Airway epithelial cell (primary cell): ENCODE measurements at places on chromosomes 16 and 17. TPM values are rescaled to one million over a fixed set of nuclear protein-coding genes. Genes with fewer than 3 reads are reported as not detected.

The KRT15 gene
- total RNA-seq: 292 and 317 TPM in 2 replicates

The PPP1R27 gene
- total RNA-seq: not detected in 2 replicates

The C16orf87 gene
- total RNA-seq: 11.1 and 13.1 TPM in 2 replicates

The TBC1D24 gene
- total RNA-seq: 5.8 and 6.2 TPM in 2 replicates

The IRX3 gene
- 11.8 and 13.1 TPM in 2 replicates for total RNA-seq

The SGCA gene
- 0.21 TPM in 1 of 2 replicates, not detected in the other for total RNA-seq

The CDRT4 gene
- 3.2 and 5.9 TPM in 2 replicates for total RNA-seq

The SCNN1B gene
- 2.7 and 4.8 TPM in 2 replicates for total RNA-seq

The PMP22 gene
- 0.28 and 0.63 TPM in 2 replicates for total RNA-seq

The TEKT1 gene
- not detected in 2 replicates for total RNA-seq

The ZMYND15 gene
- total RNA-seq: 0.28 TPM in 1 of 2 replicates, not detected in the other

The PIMREG gene
- 22.2 and 27.6 TPM in 2 replicates for total RNA-seq

The PRMT7 gene
- 33.7 and 43.9 TPM in 2 replicates for total RNA-seq

The FAAP100 gene
- 29.6 and 38.2 TPM in 2 replicates for total RNA-seq

The ZNF19 gene
- total RNA-seq: 0.42 and 0.49 TPM in 2 replicates

The RUNDC3A gene
- 0.92 and 4.3 TPM in 2 replicates for total RNA-seq

The CCL8 gene
- not detected in 2 replicates for total RNA-seq
